Activated T-helper 17 cell treated with anti-CD3 and anti-CD28 coated beads, Interleukin-2, amount 50 U/mL, for 72 hours (primary cell): ENCODE measurements at places on chromosomes 4 and X. TPM values are rescaled to one million over a fixed set of nuclear protein-coding genes. Genes with fewer than 3 reads are reported as not detected.
A peak's percentile ranks its signal among the peaks of the same experiment; 100 is the strongest.

GRCh38 chrX:51144828-51145442 lies 187.7 kb upstream of the NUDT10 start:
- peak; percentile 34 for ATAC-seq

GRCh38 chrX:143081231-143081630 lies 55.5 kb downstream of the SPANXN4 start:
- ATAC-seq = no peak

DNA sequence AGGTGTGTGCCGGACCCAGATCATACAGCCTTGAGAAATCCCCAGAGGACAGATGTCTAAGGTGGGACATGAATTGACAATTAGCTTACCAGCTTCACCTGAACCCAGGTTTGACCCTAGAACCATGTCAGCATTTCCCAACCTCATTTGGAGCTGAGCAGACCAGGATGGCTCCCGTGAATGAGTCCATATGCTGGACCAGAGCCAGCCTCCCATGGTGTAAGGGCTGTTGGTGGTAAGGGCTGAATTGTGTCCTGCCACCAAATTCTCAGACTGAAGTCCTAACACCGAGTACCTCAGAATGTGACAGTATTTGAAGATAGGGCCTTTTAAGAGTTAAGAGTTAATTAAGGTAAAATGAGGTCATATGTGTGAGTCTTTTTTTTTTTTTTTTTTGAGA lies 88.3 kb downstream of the SLC34A2 start:
- no peak for ATAC-seq

- ATAC-seq = no peak
Observed at GRCh38 chrX:10398215-10398614, 222.2 kb downstream of the MID1 start.

Gene DYNLT3
- 16.9 TPM for total RNA-seq
